NCI-H510A treated with DMSO at 0.1 percent for 48 hours (cell line): ENCODE measurements at places on chromosomes 12 and 14.

DNA sequence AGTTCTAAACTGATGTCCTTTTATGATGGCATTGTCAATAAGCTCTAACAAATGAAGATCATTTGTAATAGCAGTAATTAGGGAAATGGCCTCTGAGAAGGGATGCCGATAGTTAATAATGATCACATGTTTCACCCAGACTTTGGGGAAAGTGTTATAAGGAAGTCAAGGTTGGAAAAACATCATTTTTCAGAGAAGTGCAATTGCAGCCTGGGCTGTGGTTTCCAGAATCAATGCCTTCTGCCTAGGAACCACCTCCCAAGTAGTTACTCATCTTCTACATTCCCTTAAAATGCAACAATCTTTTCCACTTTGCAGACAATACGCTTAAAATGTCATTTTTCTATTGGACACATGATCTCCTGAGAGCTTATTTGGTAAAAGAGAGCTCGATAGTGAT is 879 bp downstream of the EDDM3A start:
- DNase-seq = no peak

DNA sequence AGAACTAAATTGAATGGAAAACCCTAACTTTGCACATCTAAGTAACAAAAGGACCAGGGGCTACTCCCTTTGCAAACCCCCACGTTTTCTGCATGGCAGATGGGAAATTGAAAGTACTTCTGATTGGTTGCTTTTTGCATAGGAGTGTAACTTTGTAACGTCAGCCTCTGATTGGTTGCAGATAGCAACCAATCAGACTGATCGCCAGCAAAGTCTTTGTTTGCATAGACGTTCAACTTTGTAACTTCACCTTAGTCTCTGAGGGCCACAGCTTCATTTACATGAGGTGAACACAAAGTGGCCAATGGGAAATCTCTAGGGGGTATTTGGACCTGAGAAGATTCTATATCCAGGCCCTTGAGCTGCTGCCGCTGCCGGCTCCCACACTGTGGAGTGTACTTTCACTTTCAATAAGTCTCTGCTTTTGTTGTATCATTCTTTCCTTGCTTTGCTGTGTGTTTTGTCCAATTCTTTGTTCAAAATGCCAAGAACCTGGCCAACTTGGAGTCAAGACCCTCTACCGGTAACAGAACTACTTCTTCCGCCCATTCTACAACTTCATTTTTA is 102.5 kb upstream of the PRICKLE1 start:
- peak; percentile 1 for DNase-seq

DNA sequence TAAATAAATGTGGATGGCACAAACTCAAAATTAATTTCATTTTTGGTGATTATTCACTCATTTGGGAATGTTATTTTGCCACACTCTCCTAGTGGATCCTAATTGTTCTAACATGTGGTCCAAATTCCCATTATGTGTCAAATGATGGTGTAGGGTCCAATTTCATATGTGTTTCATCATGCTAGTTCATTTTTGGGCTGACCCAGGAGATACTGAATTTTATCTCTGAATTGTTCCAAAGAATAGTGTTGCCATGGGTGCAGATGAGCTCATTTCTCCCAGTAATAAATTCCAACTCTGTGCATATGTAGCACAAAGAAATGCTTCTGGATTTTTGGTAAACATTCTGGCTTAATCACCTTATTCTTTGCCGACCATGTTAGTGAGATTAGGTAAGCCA is 23.5 kb upstream of the SEL1L start:
- DNase-seq = no peak

GRCh38 chr12:108789546-108789945 is 58.2 kb upstream of the CORO1C start:
- DNase-seq = no peak

- no peak for DNase-seq
Measured at GRCh38 chr12:75170640-75171185, 38.9 kb downstream of the KCNC2 start.

DNA sequence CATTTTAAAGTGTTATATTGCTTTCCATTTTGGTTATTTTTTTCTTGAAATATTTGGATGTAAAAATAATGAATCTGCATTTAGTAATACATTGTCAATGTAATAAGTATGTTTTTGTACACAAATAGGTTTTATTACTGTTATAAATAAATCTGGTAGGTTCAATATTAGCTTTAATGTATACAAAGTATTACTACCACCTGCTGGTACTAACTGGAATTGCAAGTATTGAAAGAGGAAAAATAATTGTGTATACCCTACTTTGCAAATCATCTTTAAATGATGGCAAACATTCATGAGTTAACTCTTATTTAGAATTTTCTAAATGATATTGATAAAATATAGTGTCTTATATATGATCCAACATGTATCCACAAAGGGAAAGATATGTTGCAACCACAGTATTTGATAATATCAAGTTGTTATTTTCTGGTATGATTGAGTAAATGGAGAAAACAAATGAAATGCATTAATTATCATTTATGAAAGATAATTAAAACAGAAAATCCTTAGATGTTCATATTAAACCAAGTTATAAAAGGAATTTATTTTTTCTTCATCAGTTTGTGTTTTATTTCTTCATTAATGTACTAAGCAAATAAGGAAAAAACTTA is 3.2 kb downstream of the OR4K2 start:
- DNase-seq = no peak

DNA sequence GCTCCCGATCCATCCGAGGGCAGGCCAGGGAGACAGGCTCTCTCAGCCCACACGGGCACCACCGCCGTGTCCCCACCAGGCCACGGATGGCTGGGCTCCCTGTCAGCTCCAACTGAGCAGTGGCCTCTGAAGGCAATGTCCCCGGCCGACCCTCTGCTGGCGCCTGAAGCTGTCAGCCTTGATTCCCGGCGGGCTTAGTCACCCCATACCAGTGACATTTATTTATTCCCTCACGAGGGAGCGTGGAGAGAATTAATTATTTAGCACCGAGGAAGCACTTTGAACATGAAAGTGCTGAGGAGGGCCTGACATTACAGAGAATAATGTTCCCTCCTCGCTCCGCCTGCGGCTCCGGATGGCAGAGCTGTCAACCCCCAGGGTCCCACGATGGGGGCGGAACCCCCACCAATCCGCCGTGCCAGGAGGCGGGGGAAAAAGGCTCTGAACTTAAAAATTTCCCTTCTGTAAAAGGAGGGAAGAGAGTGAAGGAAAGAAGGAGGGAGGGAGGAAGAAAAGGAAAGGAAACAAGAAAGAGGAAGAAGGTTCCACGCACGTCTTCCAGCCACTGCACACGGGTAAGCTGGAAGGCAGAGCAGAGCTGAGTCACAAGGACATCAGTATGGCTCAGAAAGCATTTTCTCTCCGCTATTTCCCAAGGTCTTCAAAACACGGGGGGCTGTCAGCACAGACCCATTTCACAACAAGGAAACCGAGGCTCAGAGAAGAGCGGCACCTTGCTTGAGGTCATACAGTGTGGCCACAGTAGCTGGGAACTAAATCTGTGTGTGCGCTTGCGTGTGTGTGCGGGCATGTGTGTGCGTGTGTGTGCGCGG is 108.7 kb upstream of the NCOR2 start:
- no peak for DNase-seq

- DNase-seq = no peak
Measured at GRCh38 chr12:79524507-79525148, 166.1 kb downstream of the PAWR start.

DNA sequence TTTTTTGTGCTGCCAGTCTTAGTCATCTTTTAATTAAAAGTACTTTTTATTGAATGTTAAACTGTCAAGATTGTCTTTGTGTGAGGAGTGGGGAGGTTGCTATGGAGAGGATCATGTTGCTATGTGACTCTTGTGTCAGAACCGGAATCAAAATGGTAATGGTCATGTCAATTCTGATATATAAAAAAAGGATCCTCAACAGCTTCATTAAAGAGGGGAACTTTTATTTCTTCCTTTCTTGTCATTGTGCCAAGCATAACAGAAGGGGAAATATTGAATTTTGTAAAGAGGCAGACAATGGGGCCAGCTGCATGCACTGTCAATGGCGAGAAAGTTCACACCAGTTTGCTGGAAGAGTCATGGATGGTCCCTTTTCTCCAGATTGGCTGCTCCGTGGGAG is 564.8 kb downstream of the VRK1 start:
- DNase-seq = no peak

DNA sequence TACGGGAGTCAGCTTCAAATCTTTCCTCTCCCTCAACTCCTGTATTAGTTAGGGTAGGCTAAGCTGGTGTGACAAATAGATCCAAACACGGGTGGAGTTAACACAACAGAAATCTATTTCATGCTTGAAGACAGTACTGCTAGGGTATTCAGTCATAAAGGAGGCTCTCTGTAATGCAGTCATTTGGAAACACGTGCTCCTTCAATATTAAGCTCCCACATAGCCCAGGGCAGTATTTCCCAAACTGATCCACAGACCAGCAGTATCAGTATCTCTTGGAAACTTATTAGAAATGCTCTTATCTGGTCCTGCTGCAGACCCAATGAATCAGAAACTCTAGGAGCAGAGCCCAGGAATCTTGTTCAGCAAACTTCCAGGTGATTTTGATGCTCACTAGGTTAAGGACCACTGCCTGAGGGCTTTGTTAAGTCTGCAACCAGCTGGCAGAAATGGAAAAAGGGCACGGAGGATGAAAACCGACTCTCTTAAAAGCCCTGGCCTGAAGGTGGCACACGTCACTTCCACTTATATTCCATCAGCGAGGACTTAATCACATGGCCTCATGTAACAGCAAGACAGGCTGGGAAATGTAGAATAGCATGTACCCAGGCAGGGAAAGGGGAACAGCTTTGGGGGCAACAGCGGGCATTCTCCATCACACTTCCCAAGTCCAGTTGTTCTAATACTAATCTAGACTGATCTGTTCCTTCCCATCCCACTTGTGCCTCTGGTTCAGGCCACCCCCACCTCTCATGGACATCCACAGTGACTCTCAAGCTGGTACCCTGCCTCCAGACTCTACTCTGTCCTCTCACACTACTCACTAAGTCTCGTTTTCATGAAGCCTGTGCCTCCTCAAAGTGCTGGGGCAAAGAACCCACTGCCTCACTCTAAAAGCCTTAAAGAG is 38.2 kb upstream of the RIC8B start:
- no peak for DNase-seq

DNA sequence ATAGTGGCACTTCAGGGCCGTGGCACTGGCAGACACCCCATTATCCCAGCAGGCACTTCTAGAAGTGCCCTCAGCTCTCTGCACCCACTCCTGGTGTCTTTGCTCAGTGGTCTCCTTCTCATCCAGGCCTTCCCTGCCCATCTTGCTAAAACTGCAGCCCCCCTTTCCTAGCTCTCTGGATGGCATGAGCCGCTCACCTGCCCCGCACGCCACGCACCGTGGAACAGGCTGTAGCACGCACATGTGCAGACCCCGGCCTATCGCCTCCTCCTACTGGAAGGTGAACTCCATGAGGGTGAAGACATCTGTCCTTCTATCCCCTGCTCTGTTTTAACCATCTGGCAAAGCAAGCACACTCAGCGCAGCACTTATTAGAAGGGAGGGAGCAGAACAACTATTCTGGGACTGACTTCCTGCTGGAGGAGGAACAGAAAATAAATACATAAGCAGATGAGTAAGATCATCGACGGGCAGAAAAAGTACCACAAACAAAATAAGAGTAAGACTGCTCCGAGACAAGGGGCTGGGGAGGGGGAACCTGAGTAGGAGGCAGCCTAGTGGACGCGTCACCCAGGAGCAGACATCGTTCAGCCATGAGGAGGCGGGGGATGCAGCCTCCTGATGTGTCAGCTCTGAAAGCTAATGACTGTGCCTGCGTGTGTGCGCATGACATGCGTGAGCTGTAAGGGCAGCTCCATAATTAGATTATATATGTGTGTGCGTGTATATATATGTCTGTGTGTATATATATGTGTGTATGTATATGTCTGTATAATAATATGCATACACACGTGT is 7.8 kb upstream of the FZD10 start:
- no peak for DNase-seq

GRCh38 chr14:73795974-73796373 is 55.7 kb upstream of the PTGR2 start:
- DNase-seq = no peak

DNA sequence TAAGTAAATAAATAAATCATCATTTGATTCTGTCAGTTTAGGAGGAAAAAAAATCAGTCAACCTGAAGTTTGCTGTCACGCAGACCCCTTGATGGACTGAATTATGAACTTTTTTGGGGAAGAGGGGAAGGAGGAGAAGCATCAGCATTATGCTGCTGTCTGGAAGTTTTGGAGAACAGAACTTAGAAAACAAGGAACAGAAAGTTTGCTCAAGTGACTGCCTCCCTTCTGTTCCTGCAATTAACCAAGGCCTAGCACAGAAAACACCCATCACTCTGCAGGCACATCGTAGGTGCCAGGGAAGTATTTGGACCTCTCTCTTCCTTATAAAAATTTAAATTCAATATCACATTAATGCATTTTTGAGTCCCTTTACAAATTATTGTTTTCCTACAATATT is 283.8 kb downstream of the VRK1 start:
- no peak for DNase-seq

GRCh38 chr12:52187640-52188039 is 4.2 kb downstream of the KRT80 start:
- DNase-seq = no peak

DNA sequence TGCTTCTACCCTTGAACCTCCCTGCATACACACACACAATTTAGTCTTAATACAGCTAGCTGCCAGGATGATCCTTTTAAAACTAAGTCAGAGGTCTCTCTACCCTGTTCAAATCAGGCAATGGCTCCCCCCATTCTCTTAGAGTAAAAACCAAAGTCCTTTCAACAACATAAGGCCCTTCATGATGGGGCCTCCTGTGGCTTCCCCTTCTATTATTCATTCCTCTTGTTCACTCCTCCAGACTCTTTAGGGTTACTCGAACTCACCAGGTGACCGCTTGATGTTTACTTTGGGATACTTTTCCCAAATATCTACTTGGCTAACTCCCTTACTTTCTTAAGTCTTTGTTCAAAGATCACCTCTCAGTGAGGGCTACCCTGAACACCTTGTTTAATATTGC is 30.4 kb downstream of the DENND5B start:
- no peak for DNase-seq

DNA sequence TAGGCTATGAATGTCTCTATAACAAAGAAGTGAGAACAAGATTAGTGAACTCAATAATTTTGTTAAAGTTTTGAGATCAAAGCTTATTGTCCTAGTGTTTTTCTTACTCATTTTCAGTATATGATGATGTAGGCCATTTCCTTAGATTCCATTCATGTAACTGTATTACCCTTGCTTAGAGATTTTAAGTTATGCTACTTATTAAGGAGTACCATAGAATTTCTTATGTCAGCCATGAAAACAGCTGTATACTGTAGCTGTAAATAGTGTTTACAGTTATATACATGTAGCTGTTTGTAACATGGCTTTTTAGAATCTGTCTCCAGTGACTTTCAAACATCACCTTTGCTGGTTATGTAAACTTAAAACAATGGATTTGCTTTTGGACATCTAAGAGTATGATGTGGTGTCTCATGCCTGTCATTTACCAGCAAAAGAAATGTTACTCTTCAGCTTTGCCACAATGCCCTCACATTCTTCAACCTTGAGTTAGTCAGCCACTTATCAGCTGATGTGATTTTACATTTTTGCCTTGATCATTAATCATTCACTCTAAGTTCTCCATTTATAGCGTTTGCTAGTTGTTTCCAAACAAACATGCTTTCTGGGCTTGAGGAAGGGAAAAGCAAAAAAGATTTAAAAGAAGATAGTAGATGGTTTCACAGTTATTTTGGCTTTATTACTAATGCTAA is 55.5 kb downstream of the SLC16A7 start:
- no peak for DNase-seq

GRCh38 chr12:31226639-31227038 is 99.3 kb downstream of the SINHCAF start:
- DNase-seq = no peak
